Activated CD4-positive, alpha-beta T cell treated with anti-CD3 and anti-CD28 coated beads, Interleukin-10, Interleukin-2, amounts not matched to agents 100 ng/mL and 50 ng/mL, durations not matched to agents 16 hours and 8 hours (primary cell): ENCODE measurements at places on chromosomes 1 and 21.

- no peak for DNase-seq
These were observed 460.5 kb upstream of the ADGRL2 start for GRCh38 chr1:81340239-81340638.

GRCh38 chr1:76330991-76331603, 256.6 kb downstream of the ST6GALNAC3 start:
- DNase-seq: peak; percentile 65

DNA sequence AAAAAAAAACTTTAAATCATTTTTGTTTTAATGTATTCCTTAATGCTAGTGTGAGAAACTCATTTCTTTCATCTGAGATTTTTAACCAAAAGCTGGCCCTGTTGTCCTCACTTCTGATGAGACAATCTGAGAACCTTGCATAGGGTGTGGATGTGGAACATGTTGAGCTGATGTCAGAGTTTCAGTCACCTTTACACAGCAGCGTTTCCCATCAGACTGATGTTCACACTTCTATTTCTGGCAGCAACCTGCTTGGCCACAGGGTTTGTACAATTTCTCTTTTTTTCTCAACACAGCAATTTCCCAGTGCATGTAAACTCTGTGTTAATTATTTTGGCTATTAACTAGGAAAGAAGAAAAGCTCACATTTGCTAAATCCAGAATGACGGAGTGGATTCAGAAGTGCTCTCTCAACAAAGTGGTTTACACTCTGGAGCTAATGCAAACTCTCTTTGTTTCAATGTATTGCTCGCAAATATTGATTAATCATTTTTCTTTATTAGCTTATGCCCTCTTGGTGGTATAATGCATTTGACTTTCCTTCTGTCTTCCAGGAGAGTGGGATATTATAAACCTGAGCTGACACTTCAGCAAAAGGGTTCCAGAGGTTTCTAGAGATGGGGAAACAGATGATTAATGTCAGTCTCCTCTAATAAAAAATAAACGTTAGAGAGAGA, 70.5 kb upstream of the HSPA13 start:
- peak; percentile 92 for DNase-seq

- DNase-seq: peak; percentile 74
These were observed 89.7 kb downstream of the DMRTA2 start for GRCh38 chr1:50333595-50333974.

GRCh38 chr1:207821464-207822045, 69.7 kb downstream of the CD46 start:
- DNase-seq: no peak

- no peak for DNase-seq
These were observed 455.9 kb upstream of the RUNX1 start for GRCh38 chr21:35504951-35505466.

DNA sequence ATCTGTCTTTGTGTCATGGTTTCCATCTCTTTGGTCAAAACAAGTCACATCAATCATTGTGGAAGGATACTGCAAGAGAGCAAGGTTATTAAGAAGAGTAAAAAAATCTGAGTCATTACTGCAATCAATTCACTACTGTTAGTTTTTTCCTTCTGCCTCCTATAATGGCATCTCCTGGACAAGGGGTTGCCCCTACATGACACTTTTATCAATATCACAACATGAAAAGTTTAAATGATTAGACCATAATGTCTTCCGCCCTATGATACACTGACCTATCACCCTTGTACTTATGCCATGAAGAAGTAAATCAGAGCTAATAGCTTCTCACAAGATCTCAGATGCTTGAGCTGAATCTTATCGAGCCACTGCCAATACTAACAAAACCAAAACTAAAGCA, 223.9 kb downstream of the KCNK2 start:
- no peak for DNase-seq

GRCh38 chr1:53892911-53893310, 1.1 kb upstream of the DIO1 start:
- DNase-seq: no peak

GRCh38 chr1:63868268-63868781, 94.5 kb downstream of the ROR1 start:
- no peak for DNase-seq

- DNase-seq: no peak
These were observed 3.7 kb downstream of the TRIM46 start for GRCh38 chr1:155177192-155177917.

- DNase-seq: no peak
These were observed 61.1 kb upstream of the LAPTM5 start for GRCh38 chr1:30818568-30819243.

DNA sequence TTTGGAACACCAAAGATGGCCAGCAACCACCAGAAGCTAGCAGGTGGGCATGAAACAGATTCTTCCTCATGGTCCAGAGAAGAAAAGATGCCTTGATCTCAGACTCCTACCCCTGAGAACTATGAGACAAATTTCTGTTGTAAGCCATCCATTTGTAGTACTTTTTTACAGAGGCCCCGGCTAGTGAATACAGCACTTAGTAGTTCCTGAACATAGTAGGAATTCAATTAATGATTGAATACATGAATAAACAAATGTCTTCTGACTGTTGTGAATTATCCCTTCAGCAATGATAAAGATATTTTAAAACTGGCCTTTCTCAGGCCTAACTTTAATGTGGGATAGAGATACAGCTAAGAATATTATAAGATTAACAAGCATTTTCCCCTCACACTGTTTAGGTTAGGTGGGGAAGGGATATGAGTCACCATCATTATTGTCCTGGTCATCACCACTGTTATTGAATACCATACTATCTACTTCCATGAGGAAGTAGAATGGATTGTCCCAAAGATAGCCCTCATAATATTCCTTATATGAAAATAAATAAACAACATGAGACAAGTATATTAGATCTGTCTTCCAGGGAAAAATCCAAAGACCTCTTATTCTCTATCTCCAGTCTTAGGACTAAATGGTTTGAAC, 51.4 kb downstream of the ADCY10 start:
- no peak for DNase-seq

DNA sequence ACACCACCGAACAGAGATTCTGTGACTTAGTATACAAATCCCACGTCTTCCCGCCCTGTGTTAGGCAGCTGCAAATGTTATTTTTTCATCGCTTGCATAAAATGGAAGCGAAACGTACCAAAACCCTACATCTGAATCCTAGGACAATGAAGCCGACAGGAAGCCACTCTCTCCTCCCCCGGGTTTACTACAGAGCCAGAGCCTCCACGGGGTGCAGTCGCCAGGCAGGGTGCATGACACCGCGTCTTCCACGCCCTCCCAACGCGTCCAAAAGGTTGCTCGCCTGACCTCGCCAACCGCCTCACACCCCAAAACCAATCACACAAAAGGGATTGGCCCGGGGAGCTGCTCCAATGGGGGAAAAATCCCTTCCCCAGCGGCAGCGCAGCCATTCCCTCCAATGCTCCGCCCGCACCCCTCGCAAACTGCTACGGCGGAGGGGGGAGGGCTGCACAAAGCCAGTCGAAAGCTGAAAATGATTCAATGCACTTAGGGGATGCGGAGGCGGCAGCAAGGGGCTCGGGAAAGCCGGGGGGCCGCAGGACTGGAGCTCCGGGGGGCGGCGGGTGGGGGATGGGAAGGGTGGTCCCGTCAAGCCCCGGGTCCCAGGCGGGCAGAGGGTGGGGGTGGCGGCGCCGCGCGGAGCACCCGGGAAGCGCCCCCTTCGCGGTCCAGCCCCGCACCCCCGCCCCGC, 701 bp downstream of the CEP170 start:
- peak; percentile 71 for DNase-seq

GRCh38 chr1:169049258-169049938, 57.1 kb upstream of the ATP1B1 start:
- DNase-seq: peak; percentile 8

DNA sequence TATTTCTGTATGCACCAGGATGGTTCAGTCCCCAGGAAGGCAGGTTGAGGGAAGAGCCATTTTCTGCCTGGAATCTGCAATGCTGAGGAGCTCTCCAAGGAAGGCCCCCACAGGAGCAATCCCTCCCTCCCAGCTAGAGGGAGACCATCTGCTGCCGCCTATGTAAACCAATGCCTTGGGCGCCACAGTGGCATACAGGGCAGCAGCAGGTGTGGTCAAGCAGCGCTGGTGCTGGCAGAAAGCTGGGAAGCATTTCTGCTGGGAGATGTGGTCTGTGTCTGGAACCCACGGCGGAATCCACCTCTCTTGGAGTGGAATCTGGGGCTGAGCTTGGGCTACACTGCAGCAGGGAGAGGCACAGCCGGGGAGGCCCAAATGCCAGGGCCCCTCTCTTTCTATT, 283.3 kb downstream of the RRAGC start:
- no peak for DNase-seq

DNA sequence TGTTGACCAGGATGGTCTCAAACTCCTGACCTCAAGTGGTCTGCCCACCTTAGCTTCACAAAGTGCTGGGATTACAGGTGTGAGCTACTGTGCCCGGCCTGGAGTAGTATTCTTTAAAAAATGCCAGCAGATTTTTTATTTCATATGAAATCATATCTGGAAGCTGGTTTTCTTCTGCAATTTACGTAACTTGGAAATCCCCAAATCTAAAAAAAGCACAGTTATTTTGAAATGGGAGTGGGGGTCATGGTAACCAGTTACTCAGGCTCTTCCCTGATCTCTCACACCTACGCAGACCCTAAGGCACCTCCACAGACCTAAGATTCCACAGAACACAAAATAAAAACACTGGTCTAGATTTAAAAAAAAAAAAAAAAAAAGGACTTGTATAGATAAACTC, 219.8 kb downstream of the DAB1 start:
- DNase-seq: no peak

GRCh38 chr21:44375281-44375651, 21.8 kb downstream of the TRPM2 start:
- peak; percentile 51 for DNase-seq

- DNase-seq: no peak
These were observed 408.1 kb downstream of the SETD4 start for GRCh38 chr21:35652196-35652595.

DNA sequence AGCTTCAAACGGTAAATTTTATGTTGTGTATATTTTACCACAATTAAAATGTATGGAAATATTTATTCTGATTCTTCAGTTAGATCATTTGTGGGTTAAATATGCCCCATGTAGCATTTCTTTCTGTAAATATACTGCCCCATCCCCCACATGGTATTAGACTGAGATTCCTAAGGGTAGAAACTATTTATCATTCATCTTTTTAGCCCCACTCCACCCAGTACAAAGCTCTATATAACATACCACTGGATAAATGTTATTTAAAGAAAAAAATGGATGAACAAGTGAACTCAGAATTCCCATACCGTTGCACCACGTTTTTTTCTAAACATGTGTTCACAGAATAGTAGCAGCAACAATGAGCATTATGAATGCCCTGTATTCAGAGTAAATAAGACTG, 234.0 kb upstream of the IRF2BP2 start:
- no peak for DNase-seq

GRCh38 chr1:179825206-179825605, 52.4 kb downstream of the TOR1AIP2 start:
- no peak for DNase-seq

- no peak for DNase-seq
These were observed 542.5 kb downstream of the OMA1 start for GRCh38 chr1:58003988-58004387.

DNA sequence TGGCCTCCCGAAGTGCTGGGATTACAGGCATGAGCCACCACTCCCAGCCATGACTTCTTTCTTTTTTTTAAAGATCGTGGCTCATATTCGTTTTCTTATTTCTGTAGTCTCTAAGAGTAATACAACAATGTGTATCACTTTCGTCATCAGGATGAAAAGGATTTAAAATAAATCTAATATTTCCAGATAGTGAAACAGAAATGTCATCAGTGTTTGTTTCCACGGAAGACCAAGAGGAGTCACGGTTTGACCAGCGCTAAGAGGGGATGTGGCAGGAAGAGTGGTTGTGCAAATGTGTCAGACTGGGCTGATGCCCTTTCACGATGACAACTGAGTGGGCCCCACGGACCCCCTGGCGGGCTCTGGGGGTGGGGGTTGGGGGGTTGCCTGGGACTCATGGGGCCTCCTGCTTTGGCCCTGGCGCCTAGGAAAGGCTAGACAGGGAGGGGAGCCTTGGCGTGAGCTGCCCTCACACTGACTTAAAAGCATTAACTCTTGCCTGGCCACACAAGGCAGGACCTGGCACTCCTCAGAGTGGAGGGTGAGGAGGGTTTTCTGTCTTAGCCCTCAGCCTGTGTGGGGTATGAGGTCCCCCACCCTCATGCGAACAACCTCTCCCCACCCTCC, 8.4 kb downstream of the SOX13 start:
- DNase-seq: no peak

- DNase-seq: no peak
These were observed 3.3 kb upstream of the HNRNPCL1 start for GRCh38 chr1:12851779-12852178.

DNA sequence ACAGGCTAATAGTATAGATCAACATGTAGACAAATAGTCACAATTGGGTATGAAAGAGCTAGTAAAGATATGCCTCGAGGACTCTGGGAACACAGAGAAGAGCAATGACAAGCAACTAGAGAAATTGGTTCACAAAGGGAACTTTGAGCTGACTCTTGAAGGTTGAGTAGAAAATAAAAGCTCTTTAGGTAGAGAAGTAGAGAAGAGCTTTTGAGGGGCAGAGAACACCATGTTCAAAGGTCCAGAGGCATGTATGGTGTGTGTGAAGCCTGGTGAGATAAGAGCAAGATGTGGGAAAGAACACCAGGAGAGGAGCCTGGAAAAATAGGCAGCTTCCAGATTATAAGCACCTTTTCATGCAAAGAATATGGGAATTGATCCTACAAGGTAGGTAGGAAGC, 109.7 kb upstream of the MAGI3 start:
- DNase-seq: no peak

DNA sequence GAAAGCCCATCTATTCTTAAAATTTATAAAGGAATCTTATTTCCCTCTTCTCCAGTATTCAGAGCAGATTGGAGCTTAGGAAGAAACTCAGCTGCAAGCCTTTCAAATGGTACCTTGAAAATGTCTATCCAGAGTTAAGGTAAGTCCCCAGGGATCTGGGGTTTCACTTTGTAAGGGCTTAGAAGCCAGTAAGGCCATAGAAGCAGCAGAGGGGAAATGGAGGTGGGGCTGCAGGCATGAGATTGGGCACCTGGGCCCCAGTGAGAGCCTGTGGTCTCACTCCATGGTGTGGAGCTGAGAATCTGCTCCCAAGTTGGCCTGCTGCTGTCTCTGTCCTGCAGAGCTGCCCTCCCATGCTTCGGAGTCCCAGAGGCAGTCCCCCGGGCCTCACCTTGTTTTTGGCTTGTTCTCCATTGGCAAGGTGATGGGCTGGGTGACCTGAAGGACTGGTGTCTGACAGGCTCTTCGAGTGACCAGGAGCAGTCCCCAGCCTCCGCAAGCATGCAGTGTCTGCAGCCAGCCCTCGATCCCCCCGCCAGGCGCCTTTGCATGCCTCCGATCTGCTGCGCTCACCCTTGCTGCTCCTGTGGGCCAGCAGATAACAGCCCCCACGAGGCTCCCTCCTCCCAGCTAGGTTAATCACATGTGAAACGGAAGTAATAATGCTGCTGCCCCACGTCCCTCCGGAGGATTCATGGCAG, 163.1 kb downstream of the PGBD5 start:
- no peak for DNase-seq

- no peak for DNase-seq
These were observed 61.2 kb upstream of the CASZ1 start for GRCh38 chr1:10857687-10858086.

- DNase-seq: no peak
These were observed 29.1 kb upstream of the FMO3 start for GRCh38 chr1:171061425-171062143.

- DNase-seq: no peak
These were observed 346.7 kb downstream of the SMYD3 start for GRCh38 chr1:246160374-246160773.

GRCh38 chr1:158059984-158060383, 66.5 kb downstream of the KIRREL1 start:
- no peak for DNase-seq
